ENCODE measurements at places on chromosomes 2 and 18.

- DNase-seq = no peak
These were observed 480.9 kb downstream of the TXNL1 start for GRCh38 chr18:56157541-56157940.

GRCh38 chr18:64210401-64210949 is 61.6 kb upstream of the LINC00305 start:
- no peak for DNase-seq

GRCh38 chr18:30622104-30622503 is 420.4 kb downstream of the DSC3 start:
- no peak for DNase-seq

DNA sequence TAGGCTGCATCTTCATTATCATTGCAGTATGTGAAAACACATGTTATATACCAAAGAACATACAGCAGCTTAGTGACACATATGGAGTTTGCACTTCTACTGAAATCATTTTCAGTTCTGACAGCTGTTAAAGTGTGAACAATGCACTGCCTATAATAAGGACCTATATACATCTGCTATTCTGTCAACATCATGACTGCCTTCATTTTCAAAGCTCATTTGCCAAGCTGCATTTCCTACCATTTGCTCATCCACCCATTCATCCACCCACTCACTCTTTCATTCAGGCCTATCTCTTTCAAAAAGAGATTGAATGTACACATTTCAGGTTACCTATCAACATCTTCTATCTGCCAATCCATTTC is 81.7 kb upstream of the STK17B start:
- DNase-seq = no peak

- DNase-seq = no peak
These were observed 308.4 kb downstream of the NDUFA10 start for GRCh38 chr2:239716536-239717318.

DNA sequence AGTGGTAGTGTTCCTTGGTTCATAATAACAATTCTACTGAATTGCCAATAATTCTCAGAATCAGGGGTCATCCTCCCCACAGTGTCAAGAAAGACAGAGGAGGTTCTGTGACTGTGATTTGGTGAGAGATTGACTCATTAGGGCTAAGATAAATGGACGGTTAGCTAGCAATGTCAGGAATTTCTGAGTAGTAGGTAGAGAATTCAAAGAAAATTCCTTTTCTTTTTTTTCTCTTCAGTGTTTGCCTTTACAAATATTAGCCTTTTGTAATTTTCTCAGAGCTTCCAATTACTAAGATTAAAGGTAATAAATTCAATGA is 16.8 kb upstream of the CRIM1 start:
- DNase-seq = no peak

- peak; percentile 67 for DNase-seq
These were observed 113.0 kb upstream of the COPS8 start for GRCh38 chr2:236972491-236973342.

DNA sequence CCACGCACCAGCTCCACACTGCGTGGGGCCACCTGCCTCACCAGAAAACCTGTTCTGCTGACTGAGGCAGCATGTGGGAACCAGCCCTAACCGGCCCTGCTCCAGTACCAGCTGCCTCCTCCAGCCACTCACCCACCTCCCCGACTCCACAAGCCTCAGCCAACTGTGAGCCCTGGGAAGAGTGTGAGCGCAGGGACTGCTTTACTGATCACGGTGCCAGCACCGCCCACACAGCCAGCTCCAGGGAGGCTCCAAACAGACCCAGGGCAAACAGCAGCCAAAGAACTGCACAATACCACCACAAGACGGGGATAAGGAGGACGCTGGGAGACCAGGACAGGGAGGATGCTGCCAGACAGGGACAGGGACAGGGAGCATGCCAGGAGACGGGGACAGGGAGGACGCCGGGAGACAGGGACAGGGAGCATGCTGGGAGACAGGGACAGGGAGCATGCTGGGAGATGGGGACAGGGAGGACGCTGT is 28.4 kb downstream of the EIPR1 start:
- DNase-seq = peak; percentile 27

- no peak for DNase-seq
These were observed 101.3 kb downstream of the CAPN13 start for GRCh38 chr2:30705711-30706533.

- DNase-seq = peak; percentile 52
These were observed 102.6 kb downstream of the VSNL1 start for GRCh38 chr2:17643031-17643615.

- DNase-seq = peak; percentile 88
These were observed 82.0 kb upstream of the SLC66A3 start for GRCh38 chr2:11073251-11073650.

DNA sequence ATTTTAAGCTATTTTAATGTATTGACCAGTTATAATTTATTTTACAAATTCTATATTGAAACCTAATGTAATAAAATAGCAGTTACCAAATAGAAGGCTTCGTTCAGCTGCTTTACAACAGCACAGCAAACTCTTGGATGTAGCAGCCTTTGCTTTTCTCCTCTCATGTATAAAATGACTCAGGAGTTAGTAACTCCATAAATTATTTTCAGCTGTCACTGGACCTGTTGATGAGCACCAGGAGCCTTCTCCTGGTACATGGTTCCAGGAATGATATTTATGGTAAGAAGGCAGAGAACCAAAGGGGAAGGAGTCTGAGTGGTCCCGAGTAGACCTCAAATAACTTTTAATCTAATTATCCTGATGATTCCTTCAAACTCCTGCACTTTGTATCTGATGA is 256.4 kb upstream of the NETO1 start:
- no peak for DNase-seq

- DNase-seq = no peak
These were observed 31.3 kb upstream of the SLC25A52 start for GRCh38 chr18:31791817-31792579.

GRCh38 chr18:74268175-74268574 is 23.6 kb downstream of the CYB5A start:
- DNase-seq = peak; percentile 28

DNA sequence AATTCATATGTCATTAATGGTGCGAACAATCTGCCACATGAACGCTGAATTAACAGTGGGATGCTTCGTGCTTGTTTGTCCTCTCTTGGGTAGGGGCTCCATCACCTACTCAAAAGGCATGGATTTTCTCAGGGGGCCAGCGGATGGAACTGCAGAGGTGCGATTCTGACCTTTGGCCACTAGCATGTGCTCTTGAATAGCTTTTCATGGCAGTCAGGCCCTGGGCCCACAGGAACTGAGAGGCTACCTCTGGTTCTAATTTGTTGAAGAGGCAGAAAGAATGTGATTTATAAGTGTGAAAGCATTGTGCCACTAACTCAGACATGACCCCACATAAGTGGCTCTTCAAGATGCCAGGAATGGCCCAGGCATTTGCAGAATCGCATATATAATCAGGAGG is 283.2 kb downstream of the INSIG2 start:
- DNase-seq = peak; percentile 66

DNA sequence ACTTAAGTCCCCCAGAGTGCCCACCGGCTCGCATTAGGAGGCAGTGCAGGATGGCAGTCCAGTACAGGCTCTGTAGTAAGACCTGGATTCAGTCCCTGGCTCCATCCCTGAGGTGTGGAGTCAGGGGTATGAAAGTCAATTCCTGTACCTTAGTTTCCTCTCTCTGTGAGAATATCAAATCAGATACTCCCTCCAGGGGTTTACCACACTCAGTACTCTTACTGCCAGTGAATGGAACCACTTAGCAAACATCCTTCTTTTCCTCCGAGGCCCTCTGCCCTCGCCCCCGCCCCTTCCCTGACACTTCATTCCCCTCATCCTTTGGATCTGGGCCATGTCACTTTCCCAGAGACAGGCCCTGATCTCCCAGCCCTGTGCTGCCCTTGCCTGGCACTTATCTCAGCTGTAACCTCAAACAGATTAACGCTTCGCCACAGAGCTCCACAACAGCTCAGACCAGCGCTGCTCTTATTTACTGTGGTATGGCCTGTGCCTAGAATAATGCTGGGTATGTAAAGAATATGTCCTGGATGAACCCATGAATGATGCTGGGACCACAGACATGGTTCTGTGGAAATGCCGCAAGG is 159.0 kb upstream of the TMEM200C start:
- peak; percentile 25 for DNase-seq

DNA sequence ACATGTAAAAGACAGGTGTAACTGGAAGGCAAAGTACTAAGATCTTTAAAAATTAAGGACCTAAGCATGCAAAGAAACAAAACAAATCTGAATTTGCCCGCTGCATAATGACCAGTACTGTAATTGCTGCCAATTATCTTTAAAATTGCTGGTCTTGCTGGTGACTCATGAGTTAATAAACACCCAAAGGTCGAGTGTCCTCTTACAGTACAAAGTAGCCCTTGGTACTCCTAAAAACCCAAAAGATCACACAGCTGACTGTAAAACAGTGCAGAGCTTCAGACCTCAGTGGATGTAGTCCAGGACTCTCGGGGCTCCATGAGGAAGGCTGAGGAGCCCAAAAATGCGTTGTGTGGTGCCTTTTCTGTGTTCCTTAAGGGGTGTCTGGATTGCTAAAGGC is 308.7 kb downstream of the CNTNAP5 start:
- DNase-seq = no peak

- no peak for DNase-seq
These were observed 59.9 kb upstream of the CERS6 start for GRCh38 chr2:168396131-168396530.

- DNase-seq = no peak
These were observed 44.3 kb upstream of the MRPL33 start for GRCh38 chr2:27727257-27727656.

- no peak for DNase-seq
These were observed 436.6 kb upstream of the NRP2 start for GRCh38 chr2:205245652-205246051.

DNA sequence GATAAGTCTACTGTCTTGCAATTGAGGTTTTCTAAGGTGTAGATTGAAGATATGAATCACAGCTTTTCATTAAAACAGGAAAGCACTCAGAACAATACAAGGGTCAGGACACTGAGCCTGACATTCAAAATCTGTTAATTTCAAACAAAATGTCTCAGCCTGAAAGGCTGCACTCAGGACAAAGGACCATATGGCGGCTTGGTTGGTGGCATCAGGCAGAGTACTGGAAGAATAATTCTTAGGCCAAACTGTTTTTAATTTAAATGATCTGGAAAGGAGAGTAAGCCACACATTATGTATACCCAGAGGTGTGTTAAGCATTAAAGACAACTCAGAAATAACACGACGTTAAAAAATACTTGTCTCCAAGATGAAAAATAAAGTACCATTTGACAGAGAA is 85.9 kb downstream of the SKA1 start:
- no peak for DNase-seq

DNA sequence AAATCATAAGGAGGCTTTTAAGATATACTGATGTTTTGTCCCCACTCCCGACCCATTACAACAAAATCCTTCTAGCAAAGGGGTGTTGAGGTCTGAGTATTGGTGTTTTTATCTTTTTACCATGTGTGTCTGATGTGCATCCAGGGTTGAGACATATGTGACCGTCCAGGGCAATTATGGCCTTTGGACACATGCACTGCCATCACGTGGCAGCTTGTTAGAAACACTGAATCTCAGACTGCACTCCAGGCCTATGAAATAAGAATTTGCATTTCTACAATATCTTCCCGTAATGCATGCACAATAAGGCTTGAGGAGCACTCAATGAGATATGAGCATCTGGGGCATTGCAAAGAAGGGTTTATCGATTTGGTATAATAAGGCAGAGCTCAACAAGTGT is 235.1 kb upstream of the ZNF804A start:
- DNase-seq = no peak

DNA sequence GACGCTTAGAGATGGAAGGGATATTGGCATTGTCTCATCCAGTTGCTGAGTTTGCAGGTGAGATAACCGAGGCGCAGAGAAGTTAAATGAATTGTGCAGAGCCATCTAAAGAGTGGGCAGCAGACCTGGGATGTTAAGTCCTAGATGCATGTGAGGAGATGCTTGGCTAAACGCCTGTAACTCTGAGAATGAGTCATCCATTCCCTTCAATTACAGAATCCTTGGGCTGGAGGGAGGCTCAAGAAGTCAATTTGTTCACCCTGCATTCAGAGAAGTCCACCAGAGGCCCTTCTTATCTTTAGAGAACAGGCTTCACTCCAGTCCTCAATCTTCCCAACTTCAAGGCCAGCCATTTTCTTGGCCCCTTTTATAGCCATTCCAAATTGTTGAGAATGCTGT is 1.6 kb downstream of the EHD3 start:
- peak; percentile 15 for DNase-seq

DNA sequence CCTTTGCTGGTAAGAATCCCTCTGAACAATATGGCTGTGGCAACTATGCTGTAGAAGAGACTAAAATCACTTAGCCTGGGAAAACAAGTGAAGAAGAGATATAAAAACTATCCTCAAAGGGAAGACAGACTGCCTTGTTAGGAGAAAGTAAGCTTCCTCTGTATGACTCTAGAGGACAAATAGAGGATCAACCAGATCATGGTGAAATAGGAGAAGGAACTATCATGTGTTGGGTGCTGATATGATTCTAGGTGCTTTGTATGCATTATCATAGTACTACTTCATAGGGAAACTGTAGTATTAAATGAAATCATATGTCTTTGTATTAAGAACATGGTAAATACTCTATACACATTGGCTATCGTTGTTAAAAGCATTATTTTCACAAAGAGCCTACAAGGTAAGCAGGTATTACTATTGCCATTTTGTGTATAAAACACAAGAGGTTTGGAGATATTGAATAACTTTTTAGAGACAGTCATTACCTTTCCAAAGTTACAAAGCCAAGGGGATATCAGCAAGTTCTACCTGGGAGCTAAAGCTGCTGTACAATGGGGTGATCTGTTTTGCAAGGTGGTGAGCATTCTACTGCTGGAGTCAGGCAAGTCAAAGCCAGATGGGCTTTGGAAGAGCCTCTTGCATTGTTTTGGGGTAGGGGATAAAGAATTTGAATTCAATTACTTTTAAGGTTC is 402.6 kb downstream of the ALK start:
- DNase-seq = no peak

- no peak for DNase-seq
These were observed 16.0 kb upstream of the FAM124B start for GRCh38 chr2:224417947-224418346.

- DNase-seq = no peak
These were observed 186.4 kb upstream of the ST6GAL2 start for GRCh38 chr2:107072150-107072940.

DNA sequence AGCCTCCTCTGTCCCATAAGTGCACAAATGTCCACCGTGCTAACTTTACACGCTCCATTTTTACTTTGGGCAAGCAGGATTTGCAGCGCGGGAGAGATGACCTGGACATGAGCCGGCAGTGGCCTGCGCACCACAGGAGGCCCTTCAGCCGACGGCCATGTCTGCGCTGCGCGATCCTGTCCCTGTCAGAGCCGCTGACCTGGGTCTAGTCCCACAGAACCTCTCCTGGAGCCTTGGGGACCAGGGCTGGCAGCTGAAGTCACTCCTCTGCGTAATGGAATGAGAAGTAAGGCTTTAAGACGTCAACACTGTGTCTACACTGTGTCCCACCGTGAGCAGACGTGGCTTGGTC is 29.6 kb downstream of the ADI1 start:
- no peak for DNase-seq

DNA sequence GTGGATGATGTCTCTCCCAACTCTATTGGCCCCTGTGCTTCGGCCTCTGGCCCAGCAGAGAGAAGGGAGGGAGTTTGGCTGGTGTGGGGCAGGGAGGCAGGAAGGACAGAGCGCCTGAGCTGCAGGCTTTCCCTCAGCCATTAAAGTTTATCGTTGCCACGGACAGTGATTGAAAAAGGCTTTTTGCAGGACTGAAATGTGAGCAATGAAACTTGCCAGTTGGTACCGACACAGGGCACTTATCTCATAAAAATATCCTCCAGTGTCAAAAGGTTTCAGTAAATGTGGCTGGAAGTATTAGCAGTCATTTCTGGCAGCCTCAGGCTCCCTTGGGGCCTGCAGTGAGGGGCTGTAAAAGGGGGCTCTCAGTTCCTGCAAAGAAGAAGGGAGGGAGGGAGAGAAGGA is 169.2 kb downstream of the GLI2 start:
- DNase-seq = no peak
